ENCODE measurements at places on chromosomes 7 and 10.

- DNase-seq: no peak
Measured at GRCh38 chr7:64992971-64993370, 2.1 kb upstream of the ZNF117 start.

- DNase-seq: no peak
Measured at GRCh38 chr7:71574153-71574860, 442.4 kb downstream of the GALNT17 start.

GRCh38 chr10:132101529-132101928 lies 35.8 kb downstream of the JAKMIP3 start:
- no peak for DNase-seq

- DNase-seq: peak; percentile 59
Measured at GRCh38 chr10:102596506-102596971, 47.7 kb upstream of the TRIM8 start.

DNA sequence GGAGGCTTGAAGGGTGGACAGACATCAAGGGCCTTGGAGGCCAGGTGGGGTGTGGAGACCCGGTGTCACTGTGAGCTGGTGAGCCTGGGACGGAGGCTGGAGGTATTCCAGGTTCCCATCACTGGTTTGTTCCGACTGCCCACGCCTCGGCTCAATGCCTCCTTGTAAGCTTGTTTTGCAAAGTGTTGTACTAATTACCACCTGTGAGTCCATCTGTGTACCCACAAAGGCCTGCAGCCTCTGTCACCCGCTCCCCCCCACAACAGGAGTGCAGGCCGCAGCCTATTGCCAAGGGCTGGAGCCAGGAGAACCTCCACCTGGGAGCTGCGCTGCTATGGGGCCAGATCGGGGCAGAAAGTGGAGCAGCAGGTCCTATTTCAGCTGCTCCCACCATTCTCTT lies 521.8 kb upstream of the DPP6 start:
- no peak for DNase-seq

- DNase-seq: no peak
Measured at GRCh38 chr7:111558991-111559390, 3.3 kb downstream of the IMMP2L start.
